Stromal cell of bone marrow (primary cell): ENCODE measurements at places on chromosomes 7 and 10.

GRCh38 chr7:131431289-131431688, 103.6 kb downstream of the MKLN1 start:
- peak; percentile 76 for DNase-seq

- no peak for DNase-seq
Measured at GRCh38 chr10:10193848-10194247, 823.8 kb upstream of the CELF2 start.

- no peak for DNase-seq
Measured at GRCh38 chr10:89171996-89172395, 35.1 kb downstream of the CH25H start.

DNA sequence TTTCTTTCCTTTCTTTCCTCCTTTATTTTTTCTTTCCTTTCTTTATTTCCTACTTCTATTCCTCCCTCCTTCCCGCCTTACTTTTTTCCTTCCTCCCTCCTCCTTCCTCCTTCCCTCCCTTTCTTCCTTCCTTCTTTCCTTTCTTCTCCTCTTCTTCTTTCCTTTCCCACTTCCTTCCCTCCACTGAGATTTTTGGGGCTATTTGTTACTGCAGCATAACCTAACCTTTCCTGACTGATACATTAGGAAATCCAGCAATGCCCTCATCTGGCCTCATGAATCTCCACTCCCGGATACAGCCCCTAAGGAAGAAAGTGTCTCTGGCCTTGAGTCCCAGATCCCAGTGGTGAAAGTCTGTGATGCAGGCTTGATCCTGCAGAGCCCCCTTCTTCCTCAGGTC, 38.6 kb upstream of the BAIAP2L1 start:
- no peak for DNase-seq
